ENCODE measurements at places on chromosomes 7 and 10. TPM values are rescaled to one million over a fixed set of nuclear protein-coding genes. Genes with fewer than 3 reads are reported as not detected.

Gene C7orf33
- total RNA-seq, result not detected

DNA sequence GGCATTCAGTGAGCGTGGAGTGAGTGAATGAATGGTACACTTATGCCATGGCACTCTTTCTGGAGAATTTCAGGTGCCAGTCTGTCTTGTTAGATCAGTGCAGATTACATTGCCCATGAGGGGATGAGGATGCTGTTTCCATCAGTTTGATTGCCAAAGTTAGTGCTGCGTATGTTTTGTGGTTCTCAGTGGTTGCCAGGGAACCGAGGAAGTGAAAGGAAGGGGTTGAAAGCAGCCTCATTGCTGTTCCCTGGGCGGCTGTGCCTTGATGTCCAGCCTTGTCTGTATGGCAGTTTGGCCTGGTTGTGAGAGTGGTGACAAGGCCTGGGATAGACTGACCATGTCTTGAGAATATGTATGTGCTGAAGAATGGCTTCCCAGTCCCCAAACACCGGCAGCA is 30.2 kb downstream of the WBP1L start:
- peak overlapping the region; percentile 36 for H3K27ac ChIP-seq
- no peaks in the 10 kb centered on the region for H3K36me3 ChIP-seq
- DNase-seq, result no peak
- no peaks in the 10 kb centered on the region for H3K27me3 ChIP-seq
- no peak overlapping the region for H3K4me3 ChIP-seq
- peaks cover 59% of the 10 kb centered on the region for H3K4me1 ChIP-seq

DNA sequence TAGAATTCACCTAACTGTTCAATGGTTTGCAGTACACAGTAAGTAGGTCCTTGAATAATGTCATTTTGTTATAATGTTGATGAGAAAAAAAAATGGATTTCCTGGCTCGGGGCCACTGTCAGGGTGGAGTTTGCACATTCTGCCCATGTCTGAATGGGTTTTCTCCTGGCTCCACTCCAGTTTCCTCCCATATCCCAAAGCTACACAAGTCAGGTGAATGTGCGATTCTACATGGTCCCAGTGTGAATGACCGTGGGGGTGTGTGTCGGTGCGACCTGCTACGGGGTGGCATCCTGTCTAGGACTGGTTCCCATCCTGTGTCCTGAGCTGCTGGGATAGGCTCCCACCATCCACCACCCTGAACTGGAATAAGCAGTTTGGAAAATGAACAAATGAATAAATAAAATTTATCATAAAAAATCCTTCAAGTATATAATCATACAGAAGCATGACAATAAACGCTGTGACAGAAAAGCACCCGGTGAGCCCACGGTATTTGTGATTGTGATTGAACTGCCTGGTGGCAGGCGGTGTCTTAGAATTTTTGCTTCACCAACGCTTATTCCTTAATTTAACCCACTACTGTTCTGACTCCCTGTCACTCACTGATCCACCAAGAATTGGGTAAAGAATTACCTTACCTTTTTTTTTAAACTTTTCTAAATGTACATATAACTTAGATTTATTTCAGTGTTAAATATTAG is 114.1 kb downstream of the ICA1 start:
- DNase-seq, result peak; percentile 10
- peaks cover 9% of the 10 kb centered on the region for H3K4me1 ChIP-seq
- H3K27me3 ChIP-seq, result peaks cover 64% of the 10 kb centered on the region
- no peaks in the 10 kb centered on the region for H3K36me3 ChIP-seq
- H3K4me3 ChIP-seq, result no peak overlapping the region
- no peak overlapping the region for H3K27ac ChIP-seq

GRCh38 chr10:2949948-2950354 is 117.4 kb upstream of the PFKP start:
- H3K27me3 ChIP-seq, result no peaks in the 10 kb centered on the region
- DNase-seq, result no peak
- no peaks in the 10 kb centered on the region for H3K36me3 ChIP-seq
- no peaks in the 10 kb centered on the region for H3K4me1 ChIP-seq
- no peak overlapping the region for H3K27ac ChIP-seq
- H3K4me3 ChIP-seq, result no peak overlapping the region

GRCh38 chr10:95509251-95509650 is 51.9 kb downstream of the SORBS1 start:
- no peak overlapping the region for H3K4me3 ChIP-seq
- no peak for DNase-seq
- peak overlapping the region; percentile 96 for H3K27ac ChIP-seq
- H3K4me1 ChIP-seq, result peaks cover 29% of the 10 kb centered on the region
- H3K27me3 ChIP-seq, result no peaks in the 10 kb centered on the region
- no peaks in the 10 kb centered on the region for H3K36me3 ChIP-seq

Data from cardiac muscle cell (in vitro differentiated cells and primary cell).